ENCODE measurements at places on chromosomes 4 and X.

DNA sequence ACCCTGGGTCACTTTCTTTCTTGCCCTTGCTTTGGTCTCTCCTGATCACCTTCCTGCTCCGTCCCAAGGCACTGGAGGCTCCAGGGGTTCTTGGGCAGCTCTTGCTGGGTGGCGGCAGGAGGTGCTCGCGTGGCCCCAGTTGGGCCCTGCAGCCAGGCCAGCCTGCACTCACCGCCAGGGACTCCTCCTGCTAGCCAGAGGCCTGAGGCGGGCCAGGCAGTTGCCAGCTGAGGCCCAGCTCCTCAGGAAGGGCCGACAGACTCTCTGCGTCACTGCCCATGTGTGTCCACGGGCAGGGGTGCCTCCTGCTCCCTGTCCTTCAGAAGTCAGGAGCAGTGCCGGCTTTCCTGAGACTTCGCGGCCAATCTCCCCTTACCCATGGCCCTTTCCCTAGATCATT is 9.3 kb downstream of the SUV39H1 start:
- DNase-seq = no peak

GRCh38 chr4:168639914-168640313 is 143.1 kb downstream of the PALLD start:
- DNase-seq = no peak

- DNase-seq = no peak
Observed at GRCh38 chr4:84110040-84110439, 389.1 kb downstream of the NKX6-1 start.

GRCh38 chrX:20463296-20464075 is 196.8 kb upstream of the RPS6KA3 start:
- DNase-seq = no peak

DNA sequence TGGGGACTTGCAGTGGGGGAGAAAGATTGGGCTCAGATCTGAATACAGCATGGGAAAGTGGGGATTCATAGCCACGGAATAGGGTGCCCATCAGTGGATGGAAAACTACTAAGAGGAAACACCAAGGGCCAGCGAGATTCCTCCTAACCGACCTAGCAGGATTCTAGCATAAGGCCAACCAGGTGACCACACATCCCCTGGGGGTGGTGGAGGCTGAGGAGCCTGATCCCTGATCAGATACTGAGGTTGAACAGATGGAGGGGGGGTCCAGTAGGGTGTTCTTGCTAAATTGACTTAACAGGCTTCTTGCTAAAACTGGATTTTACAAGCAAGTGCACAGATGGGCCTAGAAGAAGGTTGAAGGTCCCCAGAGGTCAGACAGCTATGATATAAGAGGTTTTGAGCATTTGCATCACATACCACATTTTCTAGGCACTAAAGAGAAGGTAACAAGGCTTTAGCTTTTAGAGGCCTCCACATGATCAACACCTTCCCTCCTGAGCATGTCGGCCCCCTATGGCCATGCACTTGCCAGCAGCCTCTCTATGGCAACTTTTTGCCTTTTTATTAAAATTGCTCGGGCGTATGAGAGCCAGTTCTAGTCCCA is 69.1 kb upstream of the PUDP start:
- no peak for DNase-seq

GRCh38 chr4:185013417-185014125 is 4.7 kb upstream of the HELT start:
- no peak for DNase-seq

DNA sequence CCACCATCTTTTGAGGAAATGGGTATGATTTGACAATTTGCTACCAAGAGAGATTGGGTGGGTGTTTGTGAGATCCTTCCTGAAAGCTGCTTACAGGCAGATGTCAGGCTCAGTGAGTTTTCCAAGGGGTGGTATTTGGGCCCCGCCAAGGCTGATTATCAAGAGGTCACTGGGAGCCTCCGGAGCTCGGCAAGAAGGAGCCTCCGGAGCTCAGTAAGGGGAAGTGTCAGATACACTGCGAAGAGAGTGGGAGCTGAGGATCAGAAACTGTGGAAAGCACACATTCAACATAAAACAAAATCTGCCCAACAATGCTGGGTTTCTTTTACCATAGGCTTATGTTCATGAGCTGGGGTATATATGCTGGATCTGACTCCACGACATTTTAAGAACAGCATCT is 714 bp downstream of the RTL3 start:
- DNase-seq = no peak

GRCh38 chr4:1784789-1785591 is 8.1 kb upstream of the FGFR3 start:
- DNase-seq = no peak

DNA sequence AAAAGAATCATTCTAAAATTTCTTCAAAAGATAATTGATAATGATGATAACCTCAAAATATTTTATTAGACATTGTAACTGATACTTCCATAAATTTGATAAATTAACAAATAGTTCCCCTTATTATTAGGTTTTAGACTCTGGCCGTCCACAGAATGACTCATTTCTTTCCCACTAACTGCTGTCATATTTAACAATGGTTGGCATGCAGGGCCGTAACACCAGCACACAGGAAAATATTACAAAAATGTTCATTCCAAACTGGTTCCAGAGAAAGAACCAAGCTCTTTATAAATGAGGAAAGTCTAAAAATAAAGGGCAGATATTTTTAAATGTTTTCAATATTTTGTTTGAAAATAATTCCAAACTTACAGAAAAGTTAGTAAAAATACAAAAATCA is 28.2 kb downstream of the WDFY3 start:
- DNase-seq = no peak

DNA sequence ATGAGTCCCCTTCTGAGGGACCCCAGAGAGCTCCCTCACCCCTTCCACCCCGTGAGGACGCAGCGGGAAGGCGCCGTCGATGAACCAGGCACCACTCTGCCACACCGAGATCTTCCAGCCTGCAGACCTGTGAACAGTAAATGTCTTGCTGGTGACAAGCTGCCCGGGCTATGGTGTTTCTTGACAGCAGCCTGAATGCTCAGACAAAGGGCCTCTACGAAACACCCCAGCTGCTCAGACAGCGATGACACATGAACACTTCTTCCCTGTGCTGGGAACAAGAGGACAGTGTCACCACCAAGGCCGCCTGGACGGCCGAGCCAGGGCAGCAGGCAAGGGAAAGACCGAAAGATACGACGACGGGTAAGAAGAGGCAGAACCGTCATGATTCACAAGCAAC is 30.6 kb upstream of the GTPBP6 start:
- no peak for DNase-seq

DNA sequence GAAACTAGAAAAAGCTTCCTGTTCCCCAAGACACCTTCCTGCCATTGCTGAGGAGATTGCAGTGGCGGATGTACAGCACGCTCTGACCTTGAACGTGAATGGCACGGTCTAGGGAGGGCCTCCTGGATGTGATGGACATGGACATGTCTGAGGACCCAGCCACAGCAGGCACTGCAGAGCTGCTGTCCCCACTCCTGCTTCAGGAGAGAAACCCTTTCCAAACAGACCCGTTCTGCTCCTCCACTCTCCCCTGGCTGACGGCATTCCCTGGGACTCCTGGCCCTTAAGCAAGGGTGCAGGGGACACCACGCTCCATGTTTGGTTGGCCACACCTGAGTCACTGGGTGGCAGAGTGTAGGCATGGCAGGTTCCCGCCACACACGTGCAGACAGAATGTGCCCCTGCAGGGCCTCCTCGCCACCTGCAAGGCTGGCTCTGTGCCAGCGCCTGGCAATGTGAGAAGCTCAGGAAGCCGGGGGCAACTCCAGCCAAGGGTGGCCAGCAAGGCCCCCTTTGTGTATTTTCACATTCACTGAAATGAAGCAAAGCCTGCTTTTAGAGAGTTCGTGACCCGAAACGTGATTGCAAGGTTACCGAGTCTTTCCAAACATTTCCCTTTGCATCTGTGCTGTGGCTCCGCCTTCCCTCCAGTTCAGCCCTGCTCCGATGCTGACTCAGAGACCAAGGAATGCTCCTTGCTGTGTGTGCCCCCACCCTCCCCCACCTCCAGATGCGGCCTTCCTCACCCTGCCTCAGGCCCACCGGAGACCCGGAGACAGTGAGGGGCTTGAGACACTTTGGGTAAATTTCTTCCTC is 46.1 kb downstream of the HTRA3 start:
- DNase-seq = peak; percentile 73

- DNase-seq = no peak
Observed at GRCh38 chrX:136920001-136920400, 39.5 kb upstream of the RBMX start.

DNA sequence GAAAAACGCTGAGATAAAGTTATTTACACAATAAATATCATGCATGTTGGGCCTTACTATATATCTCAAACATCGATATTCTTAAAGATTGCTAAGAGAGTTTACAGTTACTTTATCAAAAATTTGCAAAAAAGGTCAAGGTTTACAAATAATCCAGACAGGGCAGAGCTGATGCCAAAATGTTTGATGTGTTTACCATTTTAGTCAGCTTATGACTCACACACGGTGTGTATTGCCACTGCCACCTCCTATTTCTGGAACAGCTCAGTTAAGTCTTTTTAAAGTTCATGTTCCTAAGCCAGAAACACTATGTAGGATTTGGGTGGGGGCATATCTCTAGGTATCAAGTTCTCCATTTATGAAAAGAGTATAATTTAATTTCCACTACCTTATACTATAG is 580.6 kb downstream of the INPP4B start:
- no peak for DNase-seq

DNA sequence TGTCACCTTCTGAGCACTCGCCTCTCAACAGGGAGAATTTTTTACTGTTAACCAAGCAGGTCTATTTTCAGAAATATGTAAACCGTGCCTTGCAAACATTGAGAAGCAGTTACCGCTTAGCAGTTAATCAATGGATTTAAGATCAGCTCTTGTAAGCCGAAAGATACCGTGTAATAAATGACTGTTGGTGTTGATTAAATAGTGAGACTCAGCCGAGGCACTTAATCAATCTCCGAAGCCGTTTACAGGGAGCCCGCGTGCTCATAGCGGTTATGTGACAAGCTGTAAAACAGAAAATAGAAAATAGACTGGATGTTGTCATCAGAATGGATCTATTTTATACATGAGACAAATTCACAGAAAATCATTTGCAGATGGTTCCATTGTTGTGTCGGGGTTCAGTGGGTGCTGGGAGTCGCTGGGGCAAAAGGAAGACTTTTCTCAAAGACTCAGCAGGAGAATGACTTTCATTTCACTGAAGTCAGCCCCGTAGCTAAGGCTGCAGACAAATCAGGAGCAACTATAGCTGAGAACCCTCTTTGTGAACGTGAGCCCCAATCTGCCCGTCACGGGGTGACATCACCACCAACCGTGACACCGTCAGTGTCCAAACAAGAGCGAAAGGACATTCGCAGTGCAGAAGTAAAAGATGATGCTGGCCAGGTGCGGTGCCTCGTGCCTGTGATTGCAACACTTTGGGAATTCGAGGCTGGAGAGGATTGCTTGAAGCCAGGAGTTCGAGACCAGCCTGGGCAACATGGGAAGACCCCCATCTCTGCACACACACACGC is 275.3 kb downstream of the CRLF2 start:
- DNase-seq = no peak

GRCh38 chrX:45172890-45173289 is 27.8 kb downstream of the DIPK2B start:
- peak; percentile 0 for DNase-seq

GRCh38 chr4:879729-880077 is 52.4 kb downstream of the GAK start:
- DNase-seq = no peak

- no peak for DNase-seq
Observed at GRCh38 chrX:45323387-45323786, 122.7 kb upstream of the DIPK2B start.

DNA sequence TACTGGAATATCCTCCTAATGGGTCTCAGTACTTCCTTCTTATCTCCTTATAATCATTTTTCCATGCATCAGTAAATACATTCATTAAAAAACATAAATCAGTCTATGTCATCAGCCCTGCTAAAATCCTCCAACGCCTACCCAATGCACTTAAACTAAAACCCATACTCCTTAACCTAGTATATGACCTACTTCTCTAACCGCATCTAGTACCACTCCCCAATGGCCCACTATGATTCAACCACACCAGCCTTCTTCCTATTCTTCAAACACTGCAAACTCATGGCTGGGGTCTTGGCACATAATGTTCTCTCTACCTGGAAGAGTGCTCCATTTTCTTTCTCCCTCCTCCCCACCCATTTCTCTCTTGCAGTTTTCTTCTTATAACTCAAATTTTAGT is 18.7 kb downstream of the TEC start:
- DNase-seq = no peak

DNA sequence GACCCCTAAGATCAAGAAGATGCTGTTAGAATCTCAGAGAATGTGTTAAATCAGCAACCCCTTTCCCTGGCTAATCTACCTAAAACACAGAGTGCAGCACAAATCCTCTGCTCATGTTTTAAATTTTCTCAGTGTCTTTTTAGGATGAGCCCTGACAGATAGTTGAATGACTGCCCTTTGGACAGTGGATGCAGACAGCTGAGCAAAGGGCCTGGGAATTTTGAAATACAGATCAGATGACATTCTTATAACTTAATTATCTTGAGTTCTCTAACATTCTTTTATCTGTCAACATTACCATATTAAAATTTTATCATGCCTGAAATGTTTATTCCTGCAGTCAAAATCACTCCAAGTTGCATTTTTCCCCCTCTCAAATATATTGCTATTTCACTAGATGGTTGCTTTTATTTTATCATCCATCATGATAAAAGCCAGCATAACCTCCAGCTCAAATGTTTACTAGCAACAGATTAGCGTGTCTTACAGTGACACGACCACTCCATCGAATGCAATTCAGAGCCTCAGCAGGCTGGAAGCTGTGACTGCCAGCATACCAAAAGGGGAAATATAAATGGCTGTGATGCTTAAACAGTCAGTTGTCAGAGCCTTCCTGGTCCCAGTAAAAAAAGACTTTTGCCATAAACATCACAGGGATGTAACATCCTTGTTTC is 22.8 kb upstream of the ARHGAP24 start:
- DNase-seq = no peak

DNA sequence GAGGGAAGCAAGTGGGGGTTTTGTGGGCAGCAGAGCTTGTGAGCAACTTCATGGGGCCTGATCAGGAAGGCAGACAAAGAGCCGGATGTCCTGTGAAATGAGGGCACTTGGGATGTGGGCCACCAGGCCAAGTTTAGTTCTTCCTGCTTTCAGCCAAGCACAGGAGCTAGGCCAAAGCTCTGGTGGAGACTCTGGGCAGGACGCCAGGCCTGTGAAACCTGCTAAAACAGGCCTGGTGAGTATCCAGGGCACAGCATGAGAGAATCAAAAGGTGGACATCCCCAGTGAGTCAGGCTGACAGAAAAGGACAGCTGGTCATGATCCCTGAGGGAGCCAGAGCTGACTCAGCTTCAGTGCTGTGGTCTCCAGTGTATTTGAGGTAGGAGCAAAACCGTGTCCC is 95.7 kb downstream of the NPNT start:
- peak; percentile 54 for DNase-seq

- no peak for DNase-seq
Observed at GRCh38 chr4:78774417-78774816, 1.7 kb upstream of the BMP2K start.

GRCh38 chrX:123088331-123088730 is 95.7 kb upstream of the GRIA3 start:
- DNase-seq = no peak

DNA sequence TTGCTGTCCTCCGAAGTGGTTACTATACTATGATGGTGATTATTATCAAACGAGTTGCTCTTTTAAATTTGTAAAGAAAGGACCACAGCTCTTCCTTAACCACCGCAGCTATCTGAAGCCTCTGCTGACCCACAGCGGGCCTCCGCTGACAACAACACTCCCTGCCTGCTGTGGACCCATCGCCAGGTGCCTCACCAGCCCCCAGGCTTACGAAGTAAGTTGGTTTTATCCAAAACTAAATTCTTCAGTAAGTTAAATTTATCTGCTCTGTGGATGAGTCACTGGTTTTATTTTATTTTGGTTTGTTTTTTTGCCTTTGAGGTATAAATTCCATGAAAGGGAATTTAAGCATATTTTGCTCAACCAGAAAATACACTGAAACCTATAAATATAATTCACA is 54.7 kb downstream of the SLC9A6 start:
- no peak for DNase-seq
